ENCODE measurements at places on chromosomes 12 and 14.

GRCh38 chr14:44960646-44961045, 1.1 kb downstream of the KLHL28 start:
- no peak for DNase-seq

DNA sequence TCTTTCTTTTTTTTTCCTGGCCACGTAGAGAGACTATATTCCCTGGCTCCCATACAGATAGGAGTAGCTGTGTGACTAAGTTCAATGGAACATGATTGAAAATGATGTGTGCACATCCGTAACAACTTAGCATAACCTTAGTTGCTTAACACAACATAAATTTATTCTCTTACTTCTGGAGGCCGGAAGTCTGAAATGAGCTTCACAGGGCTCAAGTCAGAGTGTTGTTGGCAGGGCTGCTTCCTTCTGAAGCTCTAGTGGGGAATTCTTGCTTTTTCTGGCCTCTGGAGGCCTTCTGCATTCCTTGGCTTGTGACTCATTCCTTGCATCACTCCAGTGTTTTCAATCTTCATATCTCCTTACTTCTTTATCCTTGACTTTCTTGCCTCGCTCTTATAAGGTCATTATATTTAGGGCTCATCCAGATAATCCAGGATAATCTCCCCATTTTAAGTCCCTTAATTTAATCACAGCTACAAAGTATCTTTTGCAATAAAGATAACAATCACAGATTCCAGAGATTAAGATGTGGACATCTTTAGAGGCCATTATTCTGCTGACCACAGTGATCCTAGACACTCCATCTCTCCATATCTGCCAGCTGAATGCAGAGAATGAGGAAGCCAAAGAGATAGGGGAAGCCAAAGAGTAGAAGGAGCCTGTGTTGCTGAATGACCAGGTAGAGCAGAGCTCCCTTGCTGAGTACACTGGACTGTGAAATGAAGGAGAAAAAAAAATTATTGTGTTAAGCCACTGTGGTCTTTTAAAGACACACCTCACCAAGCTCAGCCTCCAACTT, 21.0 kb upstream of the SNX6 start:
- DNase-seq: no peak

GRCh38 chr14:51880835-51881580, 20.6 kb downstream of the GNG2 start:
- no peak for DNase-seq

GRCh38 chr12:105026411-105026810, 40.3 kb downstream of the NOPCHAP1 start:
- no peak for DNase-seq

DNA sequence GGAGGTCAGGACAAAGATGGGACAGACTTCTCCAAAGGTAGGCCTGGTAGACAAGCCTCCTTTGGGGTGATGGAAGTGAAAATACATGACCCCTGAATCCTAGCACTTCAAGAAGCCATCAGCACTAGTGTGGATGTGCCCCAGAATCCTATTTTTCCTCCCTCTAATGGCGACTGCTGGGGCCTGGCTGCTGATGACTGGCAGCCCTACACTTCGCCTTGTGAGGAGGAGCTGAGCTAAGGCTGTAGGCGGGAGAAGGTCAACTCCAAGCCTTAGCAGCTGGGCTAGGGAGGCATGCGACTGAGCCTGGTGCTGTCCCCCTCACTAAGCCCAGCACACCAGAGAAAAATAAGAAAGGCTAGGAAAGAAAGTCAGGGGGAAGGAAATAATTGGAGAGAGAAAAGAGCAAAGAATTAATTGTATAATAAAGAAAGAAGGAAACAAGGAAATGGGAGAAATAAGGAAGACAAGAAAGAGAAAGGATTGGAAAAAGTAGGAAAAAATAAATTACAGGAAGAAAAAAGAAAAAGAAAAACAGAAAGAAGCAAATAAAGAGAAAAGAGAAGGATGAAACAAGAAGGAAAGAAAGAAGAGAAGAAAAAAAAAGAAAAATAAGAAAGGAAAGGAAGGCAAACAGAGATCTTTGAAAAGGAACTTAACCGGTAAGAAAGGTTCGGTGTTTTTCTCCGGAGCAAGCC, 4.7 kb upstream of the HOXC10 start:
- no peak for DNase-seq

DNA sequence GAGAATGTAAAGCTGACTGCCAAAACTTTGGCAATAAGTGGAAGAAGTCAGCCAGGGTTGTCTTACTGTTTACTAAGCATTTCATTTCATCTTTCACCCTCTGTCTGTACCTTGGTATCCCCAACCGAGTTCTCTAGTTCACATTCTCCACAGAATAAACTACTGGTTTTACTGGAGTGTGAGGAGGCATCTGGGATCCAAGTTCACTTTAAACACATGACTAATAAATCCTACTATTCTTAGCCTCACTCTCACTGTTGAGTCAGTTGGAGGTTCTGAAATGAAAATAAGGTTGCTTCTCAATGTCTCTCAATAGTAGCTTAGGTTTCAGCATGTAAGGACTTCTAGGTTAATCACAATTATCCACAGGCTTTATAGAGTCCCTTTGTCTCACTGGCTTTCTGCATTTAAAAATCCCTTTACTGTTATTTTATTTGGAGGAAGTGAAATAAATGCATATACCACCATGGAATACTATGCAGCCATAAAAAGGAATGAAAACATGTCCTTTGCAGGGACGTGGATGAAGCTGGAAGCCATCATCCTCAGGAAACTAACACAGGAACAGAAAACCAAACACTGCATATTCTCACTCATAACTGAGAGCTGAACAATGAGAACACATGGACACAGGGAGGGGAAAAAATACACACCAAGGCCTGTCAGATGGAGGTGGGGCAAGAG, 95.8 kb downstream of the EPS8 start:
- no peak for DNase-seq

DNA sequence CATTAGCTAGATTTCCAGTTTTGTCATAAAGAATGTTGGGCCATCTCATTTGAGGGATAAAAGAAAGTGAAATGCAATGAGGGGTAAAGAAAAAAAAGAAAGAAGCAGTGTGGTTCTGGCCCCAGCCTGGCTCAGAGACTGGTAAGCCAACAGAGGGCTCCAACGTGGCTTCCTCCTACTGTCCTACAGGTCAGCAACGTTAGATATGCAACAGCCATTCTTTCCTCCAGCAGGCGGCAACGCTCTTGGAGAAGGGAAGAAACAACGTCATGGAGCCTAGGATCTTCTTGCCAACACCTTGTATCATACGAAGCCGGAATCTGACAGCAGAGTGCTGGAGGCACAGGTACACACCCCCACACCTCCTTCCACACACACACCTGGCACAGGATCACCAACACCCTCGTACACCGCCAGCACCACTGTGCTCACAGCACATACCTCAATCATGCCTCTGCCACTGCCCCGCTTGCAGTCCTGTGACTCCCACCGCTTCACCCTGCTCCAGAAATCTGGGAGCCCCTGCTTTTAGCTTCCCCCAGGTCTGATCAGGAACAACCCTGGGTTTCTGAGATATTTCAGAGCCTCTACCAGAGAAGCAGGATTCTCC, 102.8 kb downstream of the RPAP3 start:
- no peak for DNase-seq

Measured in NCI-H187 (cell line).